ENCODE measurements at places on chromosomes 11 and 22.

DNA sequence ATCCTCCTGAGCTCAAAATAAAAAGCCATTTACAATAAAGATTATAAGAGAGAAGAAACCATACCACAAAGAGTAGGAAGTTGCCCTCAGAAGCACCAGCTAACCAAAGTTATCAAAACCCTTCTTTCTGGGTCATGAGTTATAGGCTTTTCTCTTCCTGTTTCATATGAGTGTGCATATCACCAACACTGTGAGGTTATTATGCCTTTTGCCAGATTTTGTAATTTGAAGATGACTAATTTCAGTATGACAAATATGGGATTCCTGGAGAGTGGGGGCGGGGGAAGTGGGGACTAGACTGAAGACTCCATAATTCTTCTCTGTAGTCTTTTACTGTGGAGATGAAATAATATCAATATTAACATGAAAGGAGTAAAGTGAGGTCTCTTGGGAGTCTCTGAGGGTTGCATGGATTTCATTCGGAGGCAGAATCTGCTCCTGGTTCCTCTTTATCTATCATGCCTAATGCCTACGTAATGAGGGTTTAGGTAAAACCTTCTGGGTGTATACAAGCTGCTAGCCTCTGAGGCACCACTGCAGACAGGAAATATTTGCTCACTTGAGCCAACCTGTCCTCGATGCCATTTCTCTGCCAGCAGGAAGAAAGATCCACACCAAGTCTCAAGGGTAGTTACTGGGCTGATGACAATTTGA, 2.1 kb downstream of the LPXN start:
- peak; percentile 30 for DNase-seq

DNA sequence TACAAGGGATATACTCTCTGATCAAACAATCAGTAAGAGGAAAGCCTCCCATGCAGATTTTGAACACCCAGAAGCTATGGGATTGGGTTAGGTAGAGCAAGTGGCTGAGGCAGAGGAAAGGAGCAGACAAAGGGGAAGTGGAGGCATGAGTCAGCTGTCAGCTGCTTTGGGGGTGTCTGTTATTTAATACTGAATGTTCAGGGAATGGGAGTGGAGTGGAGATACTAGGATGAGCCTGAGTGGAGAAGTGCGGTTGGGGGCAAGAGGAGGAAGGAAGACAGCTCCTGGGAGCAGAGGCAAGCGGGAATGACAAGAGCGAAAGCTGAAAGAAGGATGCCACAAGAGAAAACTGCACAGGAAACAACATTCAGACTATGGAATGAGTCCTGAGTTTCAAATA, 22.7 kb upstream of the TMPRSS5 start:
- DNase-seq, result no peak

GRCh38 chr11:105298630-105299029, 159.1 kb upstream of the CARD18 start:
- no peak for DNase-seq

GRCh38 chr11:7385532-7385931, 99.8 kb upstream of the OLFML1 start:
- no peak for DNase-seq

DNA sequence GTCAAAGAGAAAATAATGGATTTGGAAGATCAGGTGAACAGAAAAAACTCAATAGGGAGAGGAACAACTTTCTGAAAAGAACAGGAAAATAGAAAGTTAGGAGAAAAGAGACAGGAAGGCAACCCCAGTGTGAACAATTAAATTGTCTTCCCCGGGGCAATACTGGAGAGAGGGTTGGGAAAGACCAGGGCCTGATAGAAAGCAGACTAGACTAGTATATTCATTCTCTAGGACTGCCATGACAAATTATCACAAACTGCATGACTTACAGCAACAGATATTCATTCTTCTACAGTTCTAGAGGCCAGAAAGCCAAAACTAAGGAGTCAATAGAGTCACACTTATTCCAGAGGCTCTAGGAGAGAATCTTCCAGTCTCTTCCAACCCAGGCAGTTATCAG, 482.8 kb downstream of the SOX6 start:
- no peak for DNase-seq

GRCh38 chr11:64498136-64498535, 92.9 kb upstream of the SLC22A12 start:
- DNase-seq, result no peak

DNA sequence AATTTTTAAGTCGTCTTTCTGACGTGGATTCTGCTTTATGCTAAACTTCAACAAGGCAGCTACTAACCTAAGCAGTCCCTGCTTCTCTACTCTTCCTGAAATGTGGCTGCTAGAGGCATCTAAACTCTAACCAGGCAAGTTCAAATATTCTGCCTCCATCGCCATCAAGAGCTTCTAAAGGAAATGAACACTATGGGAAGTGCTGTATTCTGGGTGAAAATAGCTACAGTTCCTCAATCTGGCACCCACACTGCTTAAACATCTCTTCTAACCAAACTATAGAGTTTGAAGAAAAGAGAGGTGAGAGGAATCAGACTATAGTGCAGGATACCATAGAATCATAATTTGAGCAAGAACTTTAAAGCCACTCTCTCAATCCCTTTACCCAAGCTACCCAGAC, 6.3 kb downstream of the NRIP3 start:
- DNase-seq, result no peak

GRCh38 chr11:73269459-73270015, 2.6 kb upstream of the P2RY6 start:
- no peak for DNase-seq

DNA sequence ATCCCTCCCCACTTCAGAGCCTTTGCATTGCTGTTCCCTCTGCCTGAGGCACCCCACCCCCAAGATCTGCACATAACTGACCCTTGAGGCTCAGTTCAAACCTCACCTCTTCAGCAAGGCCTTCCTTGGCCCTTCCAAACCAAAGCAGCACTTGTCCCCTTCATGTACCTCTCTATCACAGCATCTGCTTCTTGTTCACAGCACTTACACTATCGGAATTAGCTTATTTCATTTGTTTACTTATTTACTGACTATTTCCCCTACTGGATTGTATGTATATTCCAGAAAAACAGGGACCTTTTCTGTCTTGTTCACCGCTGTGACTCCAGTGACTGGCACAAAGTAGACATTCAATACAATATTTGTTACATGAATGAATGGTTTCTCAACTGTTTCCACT, 38.0 kb downstream of the HORMAD2 start:
- no peak for DNase-seq

DNA sequence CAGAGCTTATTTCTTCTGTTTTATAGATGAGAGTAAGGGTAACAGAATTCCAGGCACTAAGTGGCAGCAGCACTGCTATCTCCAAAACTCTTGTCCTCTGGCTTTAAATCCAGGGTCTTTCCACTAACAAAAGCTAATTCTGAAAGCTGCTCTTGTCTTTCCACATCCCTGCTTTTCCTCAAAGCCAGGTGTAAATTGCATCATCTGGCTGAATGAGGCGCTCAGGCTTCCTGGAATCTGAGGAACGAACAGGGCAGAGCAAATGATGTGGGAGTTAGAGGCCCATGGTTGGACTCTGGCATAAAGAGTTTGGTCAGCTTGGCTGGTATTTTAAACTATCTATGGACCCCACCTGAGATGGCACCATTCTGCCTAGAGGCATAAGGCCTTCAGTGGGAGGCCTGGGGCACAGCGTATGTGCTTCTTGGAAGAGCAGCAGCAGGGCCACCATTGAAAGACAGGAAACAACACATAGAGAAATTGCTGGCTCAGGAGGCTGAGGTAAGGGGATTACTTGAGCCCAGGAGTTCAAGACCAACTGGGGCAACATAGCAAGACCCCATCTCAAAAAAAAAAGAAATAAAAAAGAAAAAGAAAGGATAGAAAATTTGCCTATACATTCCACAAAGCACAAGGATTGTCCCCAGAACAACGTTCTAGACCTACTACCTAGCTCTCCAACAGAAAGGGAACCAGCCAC, 1.9 kb downstream of the KCNJ5 start:
- no peak for DNase-seq

DNA sequence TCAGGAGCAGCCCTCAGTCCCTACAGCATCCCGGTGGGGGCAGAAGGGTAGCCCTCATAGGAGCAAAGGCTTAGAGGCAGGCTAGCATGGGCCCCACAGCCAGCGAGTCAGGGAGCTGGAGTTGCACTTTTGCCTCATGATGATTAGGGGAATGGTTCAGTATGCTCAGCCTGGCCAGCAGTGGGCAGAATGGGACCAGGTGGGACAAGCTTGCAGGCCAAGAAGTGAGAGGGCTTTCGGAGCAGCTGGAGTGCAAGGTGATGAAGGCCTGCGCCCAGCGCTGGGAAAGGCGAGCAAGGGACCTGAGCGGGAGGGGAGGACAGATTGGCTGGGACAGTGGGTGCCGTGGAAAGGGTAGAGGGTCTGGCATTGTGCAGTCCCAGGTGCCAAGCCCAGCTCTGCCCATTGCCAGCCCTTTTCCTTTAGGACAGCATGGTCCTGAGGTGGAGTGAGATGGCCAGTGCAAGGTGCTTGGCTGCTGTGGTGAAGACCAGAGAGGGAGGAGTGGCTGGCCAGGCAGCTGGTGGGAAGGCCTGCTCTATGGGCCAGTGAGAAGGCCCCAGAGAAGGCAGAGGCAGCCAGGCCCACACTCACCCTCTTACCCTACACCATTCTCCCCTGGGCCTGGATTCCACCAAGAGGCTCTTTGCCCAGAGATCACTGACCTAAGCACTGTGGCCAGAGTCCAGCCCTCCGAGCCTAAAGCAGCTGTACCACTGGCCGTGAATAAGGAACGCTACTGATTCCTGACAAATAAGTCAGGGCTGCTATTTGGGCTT, 47.9 kb upstream of the SUSD2 start:
- no peak for DNase-seq
